Fibroblast of skin of right quadriceps (primary cell): ENCODE measurements at places on chromosomes 2 and 18.

GRCh38 chr18:8468191-8468590 lies 141.0 kb upstream of the RAB12 start:
- no peak for DNase-seq

DNA sequence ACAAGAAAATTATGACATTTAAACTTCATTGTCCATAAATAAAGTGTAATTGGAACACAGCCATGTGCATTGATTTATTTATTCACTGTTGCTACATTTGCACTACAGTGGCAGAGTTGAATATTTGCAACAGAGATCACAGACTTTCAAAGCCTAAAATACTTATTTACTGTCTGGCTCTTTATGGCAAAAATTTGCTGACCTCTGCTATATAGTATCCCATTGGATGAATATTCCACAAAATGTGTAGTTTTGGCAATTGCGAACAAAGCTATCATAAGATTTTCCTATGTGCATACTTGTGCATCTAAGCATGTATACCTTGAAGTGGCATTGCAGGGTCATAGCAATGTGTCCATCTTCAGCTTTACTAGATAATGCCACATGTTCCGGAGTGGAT lies 32.1 kb downstream of the CCDC85A start:
- no peak for DNase-seq

GRCh38 chr18:75760208-75760607 lies 332.7 kb upstream of the SMIM21 start:
- no peak for DNase-seq

- no peak for DNase-seq
Observed at GRCh38 chr2:1758171-1758570, 13.9 kb upstream of the PXDN start.

DNA sequence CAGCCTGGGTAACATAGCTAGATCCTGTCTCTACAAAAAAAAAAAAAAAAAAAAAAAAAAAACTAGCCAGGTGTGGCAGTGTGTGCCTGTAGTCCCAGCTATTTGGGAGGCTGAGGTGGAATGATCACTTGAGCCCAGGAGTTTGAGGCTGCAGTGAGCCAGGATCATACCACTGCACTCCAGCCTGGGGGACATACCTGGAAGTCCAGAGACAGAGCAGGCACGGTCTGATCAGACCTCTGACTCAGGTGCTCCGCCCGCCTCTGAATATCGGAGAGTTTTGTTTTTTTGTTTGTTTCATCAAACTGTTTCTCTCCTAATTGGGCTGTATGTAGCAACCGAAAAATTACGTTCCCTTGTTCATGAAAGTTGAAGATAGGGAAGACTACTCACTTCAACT lies 49.2 kb downstream of the RASGRP3 start:
- DNase-seq, result no peak

DNA sequence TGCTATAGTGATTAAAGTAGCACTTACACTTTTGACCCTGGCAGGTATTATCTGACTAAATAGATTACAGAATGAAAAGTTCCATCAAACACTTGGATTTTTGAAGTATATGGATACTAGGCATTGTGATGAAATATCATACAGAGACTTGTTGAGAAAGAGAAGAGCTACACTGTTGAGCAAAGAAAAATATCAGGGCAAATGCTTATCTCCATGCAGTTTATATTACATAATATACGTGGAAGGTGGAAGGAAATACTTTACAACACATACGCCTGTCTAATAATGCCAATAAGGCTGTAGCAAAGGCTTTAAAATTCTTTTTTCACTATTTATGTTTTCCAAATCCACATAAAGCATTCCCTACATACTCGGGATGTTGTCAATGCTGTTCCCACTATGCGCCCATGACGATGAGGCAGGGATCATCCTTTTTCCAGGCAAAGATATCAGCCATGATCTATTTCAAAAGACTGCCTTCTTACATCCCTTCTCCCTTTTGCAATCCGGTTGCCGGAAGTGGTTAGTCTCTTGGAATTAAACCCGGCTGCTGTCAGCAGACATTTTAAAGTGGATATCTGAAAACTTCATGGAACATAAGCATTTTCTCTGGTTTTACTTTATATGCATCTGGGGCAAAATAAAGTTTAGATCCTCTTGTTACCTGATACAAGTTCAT lies 92.6 kb upstream of the ITGA4 start:
- DNase-seq, result peak; percentile 85

DNA sequence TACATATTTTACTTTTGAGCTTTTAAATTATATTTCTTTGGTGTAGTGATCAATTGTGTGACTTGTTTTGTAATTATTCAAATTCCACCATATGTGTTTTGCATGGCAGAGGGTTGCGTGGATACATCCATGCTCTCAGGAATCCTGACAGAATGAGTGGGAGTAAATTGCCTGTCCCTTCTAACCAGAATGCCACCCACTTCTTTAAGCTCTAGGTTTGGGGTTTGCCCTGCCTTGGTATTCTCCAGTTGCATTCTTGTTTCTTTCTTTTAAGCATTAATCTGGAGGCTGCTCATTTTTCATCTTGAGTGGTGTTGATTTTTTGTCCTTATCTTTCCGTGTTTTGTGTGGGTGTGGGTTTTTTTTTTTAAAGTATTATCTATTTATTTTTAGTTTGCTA lies 360.0 kb downstream of the PTPRM start:
- DNase-seq, result no peak

GRCh38 chr2:199997296-199997695 lies 41.9 kb downstream of the MAIP1 start:
- DNase-seq, result no peak

DNA sequence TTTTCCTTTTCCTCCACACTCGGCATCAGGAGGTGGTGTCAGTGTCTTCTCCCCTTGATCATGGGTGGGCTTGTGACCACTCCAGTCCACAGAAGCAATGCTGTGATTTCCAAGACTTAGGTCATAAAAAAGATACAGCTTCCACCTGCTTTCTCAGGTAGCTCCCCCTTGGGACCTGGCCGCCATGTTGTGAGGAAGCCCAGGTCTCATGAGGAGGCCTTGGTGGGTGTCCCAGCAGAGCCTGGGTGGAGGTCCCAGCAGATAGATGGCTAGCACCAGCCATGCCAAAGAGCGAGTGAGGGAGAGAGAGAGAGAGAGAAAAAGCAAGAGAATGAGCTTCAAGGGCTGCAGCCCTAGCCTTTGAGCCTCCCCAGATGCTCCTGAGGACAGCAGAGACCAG lies 16.0 kb downstream of the SLC66A2 start:
- no peak for DNase-seq

DNA sequence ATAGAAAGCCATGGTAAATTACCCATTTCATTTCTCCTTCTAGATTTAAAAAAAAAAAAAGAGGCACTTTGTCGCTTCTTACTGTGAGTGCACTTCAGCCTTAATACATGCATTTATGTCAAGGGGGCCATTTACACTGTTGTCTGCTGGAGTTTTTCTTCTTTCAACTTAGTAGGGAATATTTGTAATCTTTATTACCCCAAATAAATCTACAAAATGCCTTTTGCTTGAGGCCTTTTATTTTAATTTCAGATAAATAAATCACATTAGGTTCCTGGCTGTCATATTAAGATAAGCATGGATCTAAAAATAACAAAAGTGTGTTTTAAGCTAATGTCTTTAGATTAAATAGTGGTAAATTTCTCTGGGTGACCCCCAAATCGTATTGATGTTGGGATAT lies 276.0 kb downstream of the NCKAP5 start:
- DNase-seq, result no peak

GRCh38 chr18:25813110-25813509 lies 277.3 kb downstream of the SS18 start:
- no peak for DNase-seq

DNA sequence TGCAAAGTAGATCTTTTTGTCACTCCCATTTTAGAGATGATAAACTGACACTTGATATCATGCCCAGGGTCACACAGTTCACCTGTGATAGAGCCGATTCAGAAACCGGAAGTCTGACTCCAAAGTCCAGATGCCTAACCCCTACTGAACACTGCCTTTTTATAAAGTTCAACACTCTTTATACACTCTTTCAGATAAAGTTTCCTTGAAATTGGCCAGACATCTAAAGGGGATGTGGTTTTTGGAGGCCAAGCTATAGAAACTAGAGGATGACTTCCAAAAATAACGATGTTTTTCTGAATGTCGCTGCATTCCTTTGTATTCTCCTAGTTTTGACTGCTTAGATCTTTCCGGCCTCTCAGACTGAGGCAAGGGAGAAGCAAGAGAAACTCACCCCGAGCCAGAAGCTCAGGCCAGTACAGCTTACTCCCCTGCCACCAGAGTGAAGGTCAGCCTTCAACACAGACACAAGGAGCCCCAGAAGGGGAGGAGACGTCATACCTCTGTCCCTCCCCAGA lies 61.8 kb downstream of the NRP2 start:
- DNase-seq, result no peak

DNA sequence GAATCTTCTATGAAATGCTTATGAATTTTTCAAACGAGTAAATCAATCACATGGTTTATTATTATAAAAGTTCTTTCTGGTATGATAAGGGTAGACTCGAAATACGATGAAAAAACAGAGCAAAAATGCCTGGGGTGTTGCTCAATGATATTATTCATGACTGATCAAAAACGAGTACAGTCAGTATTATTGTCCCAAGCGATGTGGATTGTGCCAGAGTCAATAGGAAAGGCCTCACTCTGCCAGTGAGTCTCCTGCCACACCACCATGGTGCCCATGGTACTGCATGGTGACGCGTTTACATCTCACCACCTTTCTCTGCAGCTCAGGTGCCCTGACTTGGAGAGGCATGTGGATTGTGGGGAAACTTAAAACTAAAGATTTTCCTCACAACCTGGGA lies 58.5 kb downstream of the KCTD1 start:
- DNase-seq, result no peak

- DNase-seq, result peak; percentile 7
Observed at GRCh38 chr18:53864770-53865169, 359.7 kb downstream of the MBD2 start.

DNA sequence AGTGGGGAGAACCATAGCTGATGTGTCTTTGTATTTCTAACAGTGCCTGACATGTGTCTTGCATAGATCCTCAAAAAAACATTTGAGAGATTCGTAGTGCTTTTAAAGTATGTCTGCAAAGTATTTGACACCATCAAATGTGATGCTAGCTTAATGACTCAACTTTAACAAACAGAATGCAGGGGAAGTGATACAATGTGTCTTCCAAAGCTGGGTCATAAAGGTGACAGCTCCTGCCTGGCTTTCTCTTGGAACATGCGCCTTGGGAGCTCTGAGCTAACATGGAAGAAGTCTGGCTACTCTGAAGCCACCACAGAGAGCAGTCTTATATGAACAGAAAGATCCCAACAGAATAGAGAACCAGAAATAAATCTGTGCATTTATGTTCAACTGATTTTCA lies 78.2 kb downstream of the C1D start:
- DNase-seq, result peak; percentile 18

DNA sequence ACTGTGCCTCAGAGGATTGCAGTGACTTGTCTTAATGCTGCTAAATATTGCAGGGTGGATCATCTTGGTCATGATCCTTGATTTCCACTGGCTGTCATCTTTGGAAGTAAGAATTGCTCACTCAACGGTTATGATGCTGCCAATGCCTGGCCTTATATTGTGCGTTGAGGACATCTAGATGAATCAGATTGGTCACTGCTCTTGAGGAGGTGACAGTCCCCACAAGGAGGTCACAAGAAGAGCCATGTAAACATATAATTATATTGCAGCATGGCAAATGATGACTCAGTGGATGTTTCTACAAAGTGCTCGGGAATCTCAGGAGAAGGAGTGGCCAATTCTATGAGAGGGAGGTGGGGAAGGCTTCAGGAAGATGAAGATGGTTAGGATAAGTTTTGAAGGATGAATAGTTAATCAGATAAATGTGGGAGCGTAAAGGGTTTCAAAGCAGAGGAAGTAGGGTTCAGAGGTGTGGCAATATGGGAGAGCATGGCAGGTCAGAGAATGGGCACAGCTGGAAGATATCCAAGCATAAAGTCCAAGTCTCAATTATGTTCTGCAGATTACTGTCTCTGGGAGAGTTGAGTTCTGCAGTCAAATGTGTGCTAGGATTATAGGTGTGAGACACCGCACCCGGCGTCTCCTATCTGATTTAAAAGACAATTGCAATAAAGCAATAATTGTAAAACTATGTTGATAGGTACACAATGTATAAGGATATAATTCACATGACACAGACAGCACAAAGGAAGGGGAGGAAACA lies 21.3 kb upstream of the TMEM131 start:
- DNase-seq, result no peak

GRCh38 chr2:231336700-231337099 lies 58.8 kb upstream of the B3GNT7 start:
- DNase-seq, result no peak

GRCh38 chr2:167334146-167334742 lies 446.0 kb downstream of the XIRP2 start:
- no peak for DNase-seq

GRCh38 chr18:31572368-31572767 lies 19.3 kb upstream of the TTR start:
- no peak for DNase-seq

DNA sequence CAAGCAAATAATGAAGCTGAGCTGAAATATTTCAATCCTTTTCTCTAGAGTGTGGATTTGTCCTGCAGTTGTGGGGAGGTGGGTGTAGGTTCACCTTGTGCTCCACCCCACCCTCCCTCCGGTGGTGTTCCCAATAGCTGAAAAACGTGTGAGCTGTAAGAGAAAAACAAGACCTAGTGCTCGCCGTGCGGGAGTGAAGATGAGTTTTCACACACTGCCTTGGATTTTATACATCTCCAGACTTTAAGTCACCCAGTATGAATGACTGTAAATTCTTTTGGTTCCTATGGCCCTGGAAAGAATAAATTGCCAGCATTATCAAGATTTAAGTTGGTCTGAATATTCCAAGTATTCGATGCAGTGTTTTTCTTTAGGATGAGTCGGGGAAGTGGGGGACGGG lies 1.9 kb upstream of the SOX11 start:
- DNase-seq, result peak; percentile 45

DNA sequence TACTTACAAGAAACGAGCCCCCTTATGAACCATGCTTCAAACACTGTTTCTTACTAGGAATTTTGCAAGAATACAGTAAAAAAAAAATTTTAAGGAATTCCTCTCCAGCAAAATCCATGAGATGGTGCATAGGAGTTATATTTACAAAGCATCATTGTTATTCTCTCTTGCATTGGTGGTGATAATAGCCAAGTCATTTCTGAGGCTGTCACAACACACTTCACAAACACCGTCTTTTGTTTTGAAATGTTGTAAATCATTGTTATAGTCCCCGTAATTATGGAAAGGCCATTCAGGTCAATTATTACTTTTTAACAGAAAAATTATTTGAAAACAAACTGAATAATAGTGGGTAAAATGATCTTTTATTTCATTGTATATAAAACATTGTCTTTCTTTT lies 60.1 kb downstream of the DYNC1I2 start:
- no peak for DNase-seq

GRCh38 chr2:11938196-11938595 lies 191.8 kb downstream of the LPIN1 start:
- DNase-seq, result no peak

DNA sequence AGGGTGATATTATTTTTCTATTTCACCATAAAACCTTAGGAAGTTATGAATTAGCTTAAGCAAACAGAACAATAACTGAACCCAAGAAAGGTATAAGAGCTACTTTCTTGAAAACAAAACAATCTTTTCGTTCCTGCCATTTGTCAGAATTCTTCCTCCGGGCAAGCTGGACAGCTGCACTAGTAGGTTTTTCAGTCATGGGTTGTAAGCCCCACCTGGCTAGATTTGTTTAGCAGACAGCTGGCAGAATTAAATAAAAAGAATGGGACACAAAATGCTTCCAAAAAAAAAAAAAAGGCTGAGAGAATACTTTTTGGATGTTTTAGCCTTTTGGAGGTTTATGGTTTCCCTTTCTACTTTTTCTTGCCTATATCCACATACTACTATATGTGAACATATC lies 694.1 kb downstream of the ARHGAP15 start:
- DNase-seq, result no peak

GRCh38 chr2:86631846-86632485 lies 8.3 kb upstream of the RNF103 start:
- DNase-seq, result no peak
